ENCODE measurements at places on chromosomes 7 and 10.

GRCh38 chr10:67200913-67201564 lies 275.2 kb downstream of the LRRTM3 start:
- no peak for DNase-seq

DNA sequence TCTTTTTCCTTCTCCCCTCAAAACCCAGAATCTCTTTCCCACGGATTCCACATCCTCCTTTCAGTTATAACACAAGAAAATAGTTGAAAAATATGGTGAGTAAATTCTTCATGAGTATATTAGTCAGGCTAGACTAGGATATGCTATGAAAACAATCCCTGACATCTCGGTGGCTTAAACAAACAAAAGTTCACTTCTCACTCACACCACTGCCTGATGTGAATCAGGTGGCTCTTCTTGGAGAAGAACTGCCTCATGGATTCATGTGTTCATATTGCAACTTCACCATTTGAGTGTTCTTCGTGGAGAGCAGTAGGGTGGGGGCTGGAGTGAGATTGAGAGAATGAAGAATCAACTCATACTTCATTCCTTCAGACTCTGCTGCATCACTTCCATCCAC lies 204.1 kb downstream of the PHF14 start:
- DNase-seq = no peak

DNA sequence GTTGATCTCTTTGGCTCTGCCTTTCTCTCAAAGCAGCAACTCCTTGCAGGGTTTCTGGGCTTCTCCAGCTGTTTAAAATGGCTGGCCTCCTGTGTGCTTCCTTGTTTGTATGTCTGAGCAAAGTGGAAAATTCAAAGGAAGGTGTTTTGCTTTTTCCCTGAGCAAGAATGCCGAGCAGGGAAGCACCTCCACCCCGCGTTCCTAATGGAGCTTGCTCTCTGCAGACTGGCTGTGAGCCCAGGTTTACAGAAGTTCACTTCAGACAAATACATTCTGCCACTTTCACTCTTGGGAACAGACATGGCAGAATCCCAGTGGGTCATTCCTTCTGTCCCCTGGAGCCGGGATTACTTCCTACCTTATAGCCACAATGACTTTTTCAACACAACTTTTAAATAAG lies 181.8 kb upstream of the AGK start:
- no peak for DNase-seq

DNA sequence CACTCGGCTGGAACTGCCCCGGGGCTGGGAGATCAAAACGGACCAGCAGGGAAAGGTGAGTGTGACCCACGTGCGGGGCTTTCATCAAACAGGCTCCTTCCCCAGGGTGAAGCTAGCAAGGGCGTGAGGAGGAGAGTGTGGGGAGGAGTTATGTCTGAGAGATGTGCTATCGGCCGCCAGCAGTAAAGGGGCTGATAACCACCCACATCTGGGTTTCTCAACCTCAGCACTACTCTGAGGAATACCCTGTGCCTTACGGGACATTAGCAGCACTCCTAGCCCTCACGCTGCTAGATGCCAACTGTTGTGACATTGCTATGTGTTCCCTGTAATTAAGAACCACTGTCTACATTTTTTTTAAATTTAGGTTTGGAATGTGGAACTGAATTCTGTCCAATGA lies 113.9 kb upstream of the STK17A start:
- no peak for DNase-seq

DNA sequence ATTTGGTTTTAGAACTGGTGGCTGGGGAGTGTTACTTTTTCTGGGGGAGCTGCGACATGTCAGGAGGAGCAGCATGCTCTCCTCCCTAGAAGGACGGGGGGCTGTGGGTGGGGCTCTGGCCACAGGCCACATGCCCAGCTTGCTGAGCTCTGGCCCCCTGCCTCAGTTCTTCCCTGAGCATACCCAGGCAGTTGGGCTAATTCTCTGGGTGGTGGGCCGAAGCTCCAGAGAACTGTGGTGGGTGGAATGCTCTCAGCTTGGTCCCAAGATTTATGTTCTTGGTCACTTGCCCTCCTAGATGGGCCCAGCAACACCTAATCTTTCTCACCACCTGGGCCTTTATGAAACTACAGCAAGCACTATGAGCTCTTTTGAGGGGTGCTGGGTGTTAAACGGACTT lies 5.1 kb upstream of the ZNF775 start:
- no peak for DNase-seq

DNA sequence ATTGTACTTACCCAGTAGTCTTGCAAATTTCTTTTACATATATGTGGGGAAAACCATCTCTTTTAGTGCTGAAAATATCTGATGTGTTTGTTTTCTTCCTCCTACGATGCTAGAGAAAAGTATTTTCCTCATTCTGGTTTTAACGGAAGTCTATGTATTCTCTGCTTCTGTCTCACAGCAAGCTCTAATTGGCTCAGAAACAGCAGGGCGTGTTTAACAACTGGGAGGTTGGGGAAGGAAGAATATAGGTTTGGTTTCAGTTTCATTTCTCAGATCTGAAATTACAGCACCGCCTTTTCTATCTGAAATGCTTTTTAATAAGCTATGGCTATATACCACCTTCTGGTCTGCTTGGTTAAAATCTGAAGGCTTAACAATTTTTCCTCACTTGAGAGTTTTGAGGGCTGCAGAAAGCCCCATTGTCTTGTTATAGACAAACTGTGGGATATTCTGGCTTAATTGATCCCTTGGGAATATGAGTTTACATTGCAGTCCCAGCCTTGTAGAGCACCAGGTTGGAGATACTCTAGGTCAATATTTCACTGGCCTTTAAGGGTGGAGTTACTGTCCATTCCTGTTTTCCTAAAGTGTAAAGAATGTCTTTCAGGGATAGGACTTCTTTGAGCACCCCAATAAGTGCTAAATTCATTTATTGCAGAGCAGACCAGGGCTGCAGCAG lies at the start of gene SAMD9:
TSS of gene SAMD9 (minus strand) at position 128 of the 679 bp plus-strand sequence. CDS start 11,882 bp downstream, outside the sequence.
- DNase-seq = peak; percentile 79

Data from NCI-H2107 (cell line).